Panc1 (cell line): ENCODE measurements at places on chromosomes 7 and 10. TPM values are rescaled to one million over a fixed set of nuclear protein-coding genes. Genes with fewer than 3 reads are reported as not detected.

SUPV3L1 gene
- 65.0 TPM for total RNA-seq

SYT15B gene
- total RNA-seq, result 0.05 TPM

AKR1C1 gene
- total RNA-seq, result 0.31 TPM

AS3MT gene
- 4.0 TPM for total RNA-seq

LIPM gene
- not detected for total RNA-seq

AKR1B15 gene
- total RNA-seq, result not detected

KIF11 gene
- 47.8 TPM for total RNA-seq
